ENCODE measurements at places on chromosomes 7 and 10. TPM values are rescaled to one million over a fixed set of nuclear protein-coding genes. Genes with fewer than 3 reads are reported as not detected.

The CFAP58 gene
- 0.19 TPM for total RNA-seq

The MDFIC gene
- 172 TPM for total RNA-seq

The PRDX3 gene
- total RNA-seq: 179 TPM

The OIT3 gene
- not detected for total RNA-seq

The BHLHA15 gene
- 0.72 TPM for total RNA-seq

- H3K4me3 ChIP-seq: no peak overlapping the region
- DNase-seq: peak; percentile 63
- H3K36me3 ChIP-seq: no peaks in the 10 kb centered on the region
- no peaks in the 10 kb centered on the region for H3K27me3 ChIP-seq
- H3K4me1 ChIP-seq: no peaks in the 10 kb centered on the region
These were observed 299.8 kb downstream of the HGF start for GRCh38 chr7:81469869-81470723.

DNA sequence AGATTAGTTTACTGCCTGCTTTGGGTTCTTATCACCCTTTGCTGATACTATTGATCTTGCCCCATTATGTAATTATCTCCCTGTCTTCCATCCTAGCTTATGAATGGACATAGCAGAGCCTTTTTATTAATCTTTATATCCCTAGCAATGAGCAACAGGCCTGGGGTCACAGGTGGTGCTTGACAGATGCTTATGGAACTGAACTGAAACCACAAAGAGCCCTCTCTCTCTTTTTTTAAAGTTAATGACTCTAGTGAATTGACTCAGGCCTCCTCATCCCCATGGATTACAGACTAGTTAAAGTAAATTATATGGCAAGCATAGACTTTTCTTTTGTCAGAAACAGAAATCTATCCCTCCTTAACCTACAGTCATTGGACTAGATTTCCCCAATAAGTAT is 265.2 kb downstream of the PHTF2 start:
- no peak for DNase-seq
- H3K4me1 ChIP-seq: no peaks in the 10 kb centered on the region
- no peak overlapping the region for H3K27ac ChIP-seq
- H3K4me3 ChIP-seq: no peak overlapping the region
- H3K27me3 ChIP-seq: peaks cover 8% of the 10 kb centered on the region

- H3K27ac ChIP-seq: no peak overlapping the region
- H3K4me1 ChIP-seq: peaks cover 7% of the 10 kb centered on the region
- H3K27me3 ChIP-seq: no peaks in the 10 kb centered on the region
- H3K36me3 ChIP-seq: no peaks in the 10 kb centered on the region
- no peak overlapping the region for H3K4me3 ChIP-seq
These were observed 112.2 kb upstream of the PDCD4 start for GRCh38 chr10:110759523-110759922.

GRCh38 chr10:109348324-109348723 is 575.0 kb downstream of the XPNPEP1 start:
- no peaks in the 10 kb centered on the region for H3K27me3 ChIP-seq
- no peak for DNase-seq
- H3K27ac ChIP-seq: no peak overlapping the region
- H3K4me1 ChIP-seq: no peaks in the 10 kb centered on the region
- H3K36me3 ChIP-seq: no peaks in the 10 kb centered on the region
- no peak overlapping the region for H3K4me3 ChIP-seq

DNA sequence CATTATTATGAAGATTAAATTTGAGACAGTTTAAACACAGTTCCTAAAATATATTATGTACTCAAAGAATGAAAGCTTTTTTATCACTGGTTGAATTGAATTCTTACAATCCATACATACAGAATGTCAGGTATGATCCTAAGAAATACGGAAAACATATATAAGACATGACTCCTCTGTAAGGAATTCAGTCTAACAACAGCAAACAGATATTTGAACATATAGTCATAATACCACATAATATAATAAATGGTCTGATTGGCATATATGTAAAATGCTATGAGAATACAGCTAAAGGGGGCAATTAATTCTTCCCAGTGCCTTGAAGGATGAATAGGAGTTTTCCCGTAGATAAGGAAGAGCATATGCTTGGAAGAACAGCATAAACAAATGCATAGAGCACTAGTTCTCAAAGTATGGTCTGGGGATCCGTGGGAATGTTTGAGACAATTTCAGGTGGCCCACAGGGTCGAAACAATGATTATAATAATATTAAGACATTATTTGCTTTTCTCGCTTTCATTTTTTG is 10.6 kb upstream of the ARID5B start:
- H3K4me3 ChIP-seq: no peak overlapping the region
- H3K27me3 ChIP-seq: no peaks in the 10 kb centered on the region
- no peak overlapping the region for H3K27ac ChIP-seq
- H3K36me3 ChIP-seq: no peaks in the 10 kb centered on the region
- no peak for DNase-seq

DNA sequence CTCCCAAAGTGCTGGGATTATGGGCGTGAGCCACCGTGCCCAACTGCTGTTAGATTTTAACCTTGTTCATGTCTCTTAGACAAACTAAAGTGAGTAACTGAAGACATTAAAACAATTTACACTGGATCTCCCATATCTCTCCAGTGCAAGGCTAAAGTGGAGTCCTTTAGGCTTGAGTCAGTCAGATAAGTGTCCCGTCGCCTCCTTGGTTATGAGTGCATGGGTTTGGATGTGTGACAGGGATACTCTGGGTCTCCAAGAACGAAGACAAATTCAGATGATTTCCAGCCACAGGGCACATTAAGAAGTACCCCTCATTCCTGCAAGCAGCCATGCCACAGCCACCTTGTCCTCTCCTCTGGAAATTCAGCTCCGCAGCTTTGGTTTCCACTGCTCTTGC is 66.1 kb upstream of the PDZD8 start:
- H3K4me3 ChIP-seq: no peak overlapping the region
- H3K36me3 ChIP-seq: no peaks in the 10 kb centered on the region
- H3K4me1 ChIP-seq: peaks cover 3% of the 10 kb centered on the region
- H3K27ac ChIP-seq: no peak overlapping the region

GRCh38 chr7:32588657-32589056 is 93.4 kb downstream of the AVL9 start:
- DNase-seq: no peak
- H3K36me3 ChIP-seq: peaks cover 22% of the 10 kb centered on the region
- peak overlapping the region; percentile 15 for H3K4me3 ChIP-seq
- peak overlapping the region; percentile 75 for H3K27ac ChIP-seq
- H3K27me3 ChIP-seq: no peaks in the 10 kb centered on the region

DNA sequence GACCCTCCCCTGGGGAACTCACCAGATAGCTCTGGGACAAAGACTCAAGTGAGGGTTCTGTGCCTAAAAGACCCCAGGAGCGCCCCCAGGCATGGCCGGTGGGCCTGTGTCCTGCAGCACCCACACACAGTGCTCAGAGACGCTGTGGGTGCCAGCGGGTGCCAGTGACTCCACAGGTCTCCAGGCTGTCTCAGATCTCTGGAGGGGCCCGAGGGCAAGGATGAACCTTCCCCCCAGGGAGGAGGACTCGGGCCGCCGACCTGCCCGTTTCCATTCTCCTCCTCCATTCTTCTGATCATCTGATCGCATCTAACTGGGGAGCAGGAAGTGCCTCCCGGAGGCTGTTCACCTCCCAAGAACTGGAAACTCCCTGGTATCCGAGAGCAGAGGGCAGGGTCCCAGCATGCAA is 980 bp downstream of the ADAM8 start:
- H3K36me3 ChIP-seq: peaks cover 25% of the 10 kb centered on the region
- DNase-seq: peak; percentile 83
- no peaks in the 10 kb centered on the region for H3K27me3 ChIP-seq
- H3K27ac ChIP-seq: peak overlapping the region; percentile 93
- peaks cover 29% of the 10 kb centered on the region for H3K4me1 ChIP-seq

DNA sequence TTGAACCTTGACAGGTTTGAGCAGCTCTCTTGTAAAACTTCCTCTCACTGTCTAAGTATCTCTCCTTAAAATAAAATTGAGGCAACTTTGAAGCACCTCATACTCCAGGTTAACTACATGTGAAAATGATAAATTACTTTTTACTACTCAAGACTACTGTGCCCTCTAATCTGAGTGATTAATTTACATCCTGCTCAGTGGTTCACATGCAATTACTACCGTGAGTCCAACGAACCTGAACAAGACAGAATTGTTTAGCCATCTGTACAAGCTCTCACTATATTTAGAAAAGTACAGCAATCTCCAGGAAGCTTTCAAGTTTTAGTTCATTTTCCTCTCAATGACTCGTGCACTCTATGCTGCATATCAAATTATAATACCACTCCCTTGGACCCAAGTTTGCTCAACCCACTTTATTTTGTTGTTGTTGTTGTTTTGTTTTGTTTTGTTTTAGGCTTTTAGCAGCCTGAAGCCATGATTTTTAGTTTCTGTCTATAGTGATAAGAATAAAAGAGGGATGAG is 21.2 kb downstream of the PDE1C start:
- DNase-seq: no peak
- no peaks in the 10 kb centered on the region for H3K27me3 ChIP-seq
- H3K4me1 ChIP-seq: no peaks in the 10 kb centered on the region
- no peak overlapping the region for H3K4me3 ChIP-seq
- H3K36me3 ChIP-seq: no peaks in the 10 kb centered on the region

- no peak for DNase-seq
- H3K36me3 ChIP-seq: no peaks in the 10 kb centered on the region
- no peak overlapping the region for H3K27ac ChIP-seq
- H3K27me3 ChIP-seq: peaks cover 4% of the 10 kb centered on the region
These were observed 18.8 kb downstream of the ADGRA1 start for GRCh38 chr10:133106516-133106915.

DNA sequence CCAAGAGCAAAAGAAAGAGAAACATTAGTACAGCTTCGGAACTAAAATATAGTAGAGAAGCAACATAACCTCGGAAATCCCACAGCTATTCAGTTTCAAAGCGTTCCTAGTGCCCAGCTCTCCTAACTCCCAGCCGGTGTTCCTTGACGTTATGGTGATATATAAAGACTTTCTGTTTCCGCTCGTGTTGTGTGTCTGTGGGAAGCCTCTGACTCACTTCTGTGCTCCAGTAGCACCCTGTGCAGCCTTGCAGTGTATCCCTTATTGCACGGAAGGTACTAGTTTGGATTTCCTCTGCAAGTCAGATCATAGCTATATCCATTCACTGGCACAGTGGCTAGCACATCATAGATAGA is 535 bp downstream of the ASAH2B start:
- peaks cover 16% of the 10 kb centered on the region for H3K27me3 ChIP-seq
- H3K27ac ChIP-seq: peak overlapping the region; percentile 84
- DNase-seq: peak; percentile 71
- H3K4me3 ChIP-seq: peak overlapping the region; percentile 90

DNA sequence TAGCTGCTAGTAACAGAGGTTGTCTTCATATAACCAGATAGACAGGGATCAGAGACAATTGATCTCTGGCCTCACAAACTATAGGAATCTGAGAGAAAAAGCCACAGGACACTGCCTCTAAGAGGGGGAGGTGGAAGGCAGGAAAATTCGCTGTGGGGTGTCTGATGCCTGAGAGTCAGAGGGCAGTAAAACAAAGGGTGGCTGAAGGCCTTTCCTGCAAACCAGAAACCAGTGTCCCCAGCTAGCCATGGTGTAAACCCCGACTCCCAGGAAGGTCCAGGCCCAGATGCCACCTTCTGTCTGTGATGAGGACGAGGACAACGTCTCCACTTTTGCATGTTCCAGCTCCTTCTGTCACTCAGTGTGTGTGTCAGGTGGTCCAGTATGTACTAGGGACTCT is 215.1 kb downstream of the ADARB2 start:
- H3K36me3 ChIP-seq: no peaks in the 10 kb centered on the region
- no peaks in the 10 kb centered on the region for H3K4me1 ChIP-seq
- H3K27ac ChIP-seq: no peak overlapping the region
- H3K4me3 ChIP-seq: no peak overlapping the region
- no peaks in the 10 kb centered on the region for H3K27me3 ChIP-seq

DNA sequence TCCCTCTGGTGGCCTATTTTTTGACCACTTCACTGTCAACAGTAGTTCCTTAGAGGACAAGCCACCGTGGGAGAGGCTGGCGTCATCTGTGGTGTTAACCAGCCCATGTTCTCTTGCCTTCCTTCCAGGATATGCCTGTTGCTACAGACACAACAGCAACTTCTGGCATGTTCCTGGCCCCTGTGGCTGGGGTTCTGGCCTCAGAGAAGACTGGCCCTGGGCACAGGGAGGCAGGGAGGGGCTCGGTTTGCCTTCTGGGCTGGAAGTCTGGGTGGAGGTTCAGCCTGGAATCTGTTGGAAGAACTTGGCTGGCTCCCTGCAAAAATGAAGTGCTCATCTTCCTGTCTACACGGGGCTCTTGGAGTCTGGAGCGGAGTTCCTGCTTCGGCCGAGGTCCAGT is 25.7 kb downstream of the GOLGA7B start:
- peaks cover 12% of the 10 kb centered on the region for H3K27me3 ChIP-seq
- no peaks in the 10 kb centered on the region for H3K36me3 ChIP-seq
- H3K4me3 ChIP-seq: no peak overlapping the region
- DNase-seq: no peak
- H3K4me1 ChIP-seq: no peaks in the 10 kb centered on the region
- no peak overlapping the region for H3K27ac ChIP-seq

- H3K27me3 ChIP-seq: peaks cover 2% of the 10 kb centered on the region
- no peak for DNase-seq
- no peaks in the 10 kb centered on the region for H3K4me1 ChIP-seq
- H3K36me3 ChIP-seq: no peaks in the 10 kb centered on the region
These were observed 167.2 kb downstream of the JAZF1 start for GRCh38 chr7:28013441-28013840.

GRCh38 chr10:99560277-99561126 is 27.8 kb downstream of the NKX2-3 start:
- H3K36me3 ChIP-seq: no peaks in the 10 kb centered on the region
- peaks cover 7% of the 10 kb centered on the region for H3K4me1 ChIP-seq
- peak; percentile 82 for DNase-seq
- no peak overlapping the region for H3K4me3 ChIP-seq

DNA sequence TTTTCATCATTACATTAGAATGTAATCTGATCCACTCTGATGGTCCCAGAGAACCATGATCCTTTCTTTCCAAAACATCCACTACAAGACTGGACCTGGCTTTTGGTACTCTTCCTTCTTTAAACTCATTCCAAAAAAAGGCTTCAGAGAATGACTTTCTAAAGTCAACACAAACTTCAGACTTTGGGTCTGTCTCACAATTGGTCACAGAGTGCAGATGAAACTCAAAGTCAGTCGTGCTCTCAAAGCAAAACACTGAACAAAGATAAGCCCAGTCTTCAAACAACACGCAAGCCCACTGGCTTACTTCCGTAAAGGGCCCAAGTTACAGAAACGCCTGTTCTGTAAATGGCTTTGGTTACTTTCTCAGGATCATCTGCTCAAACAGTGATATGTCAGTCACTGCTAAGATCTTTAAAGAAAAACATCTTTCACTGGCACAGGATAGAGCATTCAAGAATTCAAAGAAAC is 250.9 kb upstream of the MKLN1 start:
- H3K27me3 ChIP-seq: no peaks in the 10 kb centered on the region
- no peak overlapping the region for H3K27ac ChIP-seq
- peaks cover 22% of the 10 kb centered on the region for H3K4me1 ChIP-seq
- H3K4me3 ChIP-seq: no peak overlapping the region
- H3K36me3 ChIP-seq: peaks cover 18% of the 10 kb centered on the region

GRCh38 chr7:108265007-108265406 is 134.8 kb upstream of the LAMB4 start:
- H3K4me1 ChIP-seq: no peaks in the 10 kb centered on the region
- no peak overlapping the region for H3K27ac ChIP-seq
- H3K27me3 ChIP-seq: no peaks in the 10 kb centered on the region
- peak; percentile 24 for DNase-seq
- H3K36me3 ChIP-seq: no peaks in the 10 kb centered on the region

- no peaks in the 10 kb centered on the region for H3K36me3 ChIP-seq
- peaks cover 4% of the 10 kb centered on the region for H3K4me1 ChIP-seq
- no peak overlapping the region for H3K4me3 ChIP-seq
These were observed 260.2 kb upstream of the PRKCQ start for GRCh38 chr10:6840201-6840691.

GRCh38 chr10:14329746-14330173 is 964 bp downstream of the FRMD4A start:
- DNase-seq: no peak
- H3K4me1 ChIP-seq: no peaks in the 10 kb centered on the region
- peaks cover 35% of the 10 kb centered on the region for H3K27me3 ChIP-seq
